NCI-H1092 treated with DMSO at 0.1 percent for 48 hours (cell line): ENCODE measurements at places on chromosomes 6 and 20.
A peak's percentile ranks its signal among the peaks of the same experiment; 100 is the strongest.

DNA sequence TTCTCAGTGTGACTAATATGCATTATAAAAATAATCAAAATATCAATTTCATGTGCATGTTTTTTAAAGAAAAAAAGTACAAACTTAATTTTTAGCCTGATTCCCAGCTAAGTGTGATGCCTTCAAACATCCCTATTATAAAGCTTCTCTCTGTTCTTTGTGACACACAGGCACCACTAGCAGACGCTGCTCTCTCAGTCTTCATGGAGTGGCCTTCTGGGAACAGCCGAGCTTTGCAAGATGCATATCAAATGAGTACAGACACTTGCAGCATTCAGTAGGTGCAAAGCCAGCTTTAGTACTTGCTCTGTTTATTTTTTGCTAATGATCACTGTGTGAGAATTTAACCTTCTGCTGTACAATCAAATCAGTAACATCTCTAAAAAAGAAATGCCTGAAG, 340.0 kb downstream of the ADGRB3 start:
- DNase-seq: peak; percentile 46

GRCh38 chr20:2130062-2130591, 28.5 kb downstream of the STK35 start:
- DNase-seq: no peak

DNA sequence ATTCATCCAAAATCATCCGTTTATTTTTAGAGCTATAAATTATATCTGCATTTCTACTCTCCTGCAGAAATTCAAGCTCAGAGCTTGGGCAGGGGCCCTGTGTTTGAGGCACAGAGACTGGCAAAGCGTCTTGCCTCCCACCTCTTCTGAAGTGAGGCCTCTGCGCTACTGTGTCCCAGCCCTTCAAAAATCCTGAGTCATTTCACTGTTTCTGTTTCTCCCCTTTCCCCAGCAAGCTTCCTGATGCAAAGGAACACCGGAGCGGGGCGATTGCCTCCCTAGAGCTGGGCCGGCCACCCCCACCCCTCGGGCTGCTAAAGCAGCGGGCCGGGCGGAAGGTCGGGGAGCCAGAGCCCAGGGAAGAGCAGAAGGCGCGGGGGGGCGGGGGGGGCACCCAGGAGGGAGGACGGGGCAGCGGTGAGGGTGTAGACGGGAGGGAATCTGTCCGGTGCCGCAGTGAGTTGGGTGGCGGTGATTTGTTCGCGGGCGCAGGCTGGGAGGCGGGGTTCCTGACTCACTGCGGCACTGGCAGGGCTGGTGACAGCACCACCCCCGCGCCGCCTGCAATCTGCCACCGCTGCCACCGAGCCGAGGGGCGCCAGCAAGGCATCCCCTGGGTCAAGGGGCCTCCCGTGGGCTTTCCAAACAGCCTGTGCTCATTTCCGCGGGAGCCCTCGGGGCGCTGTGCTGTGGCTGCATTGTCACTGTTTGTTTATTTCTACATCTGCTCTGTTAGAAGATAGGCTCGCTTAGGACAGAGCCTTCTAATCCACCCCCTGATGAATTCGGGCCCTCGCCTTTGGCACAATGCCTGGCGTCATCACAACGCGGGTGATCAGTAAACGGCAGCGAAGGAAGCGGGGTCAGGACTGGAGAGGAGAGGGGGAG, 46.5 kb upstream of the SNAP25 start:
- DNase-seq: peak; percentile 90

- no peak for DNase-seq
Observed at GRCh38 chr6:48084201-48084600, 26.8 kb downstream of the PTCHD4 start.

DNA sequence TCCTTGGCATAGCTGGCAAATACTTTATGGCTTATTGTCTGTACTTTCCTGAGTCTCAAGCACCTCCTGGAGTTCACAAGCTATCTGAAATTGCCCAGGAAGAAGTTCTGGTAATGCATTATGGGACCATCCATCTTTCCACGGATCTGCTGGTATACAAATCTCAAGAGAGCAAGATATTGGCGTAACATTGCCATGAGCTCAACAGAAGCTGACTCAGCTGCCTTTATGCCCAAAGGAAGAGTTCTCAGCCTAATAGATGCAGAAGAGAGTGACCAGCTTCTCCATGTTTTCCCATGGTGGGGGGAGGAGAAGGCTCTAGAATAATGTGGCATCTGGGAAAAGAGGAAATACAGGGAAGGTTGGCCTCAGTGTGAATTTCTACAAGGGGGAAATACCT, 78.7 kb downstream of the UST start:
- no peak for DNase-seq

DNA sequence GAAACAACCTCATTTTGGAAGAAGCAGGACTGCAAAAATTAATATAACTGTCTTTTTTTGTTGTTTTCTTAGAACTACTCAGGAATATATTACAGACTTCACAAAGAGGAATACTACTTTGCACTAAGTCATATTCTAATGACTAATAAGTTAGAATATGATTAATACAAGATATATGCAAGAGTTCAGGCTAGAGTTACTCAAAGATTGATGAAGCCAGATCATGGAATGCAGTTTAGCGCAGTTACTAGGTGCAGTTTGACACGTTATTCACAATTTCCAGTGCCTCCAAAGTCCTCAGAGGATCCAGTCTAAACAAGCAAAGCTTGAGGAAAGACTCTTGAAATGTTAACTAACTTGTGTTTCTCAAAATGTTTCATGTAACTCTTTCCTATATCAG, 1.2 kb upstream of the MYCT1 start:
- DNase-seq: no peak

GRCh38 chr20:51353491-51353890, 189.0 kb downstream of the NFATC2 start:
- no peak for DNase-seq

DNA sequence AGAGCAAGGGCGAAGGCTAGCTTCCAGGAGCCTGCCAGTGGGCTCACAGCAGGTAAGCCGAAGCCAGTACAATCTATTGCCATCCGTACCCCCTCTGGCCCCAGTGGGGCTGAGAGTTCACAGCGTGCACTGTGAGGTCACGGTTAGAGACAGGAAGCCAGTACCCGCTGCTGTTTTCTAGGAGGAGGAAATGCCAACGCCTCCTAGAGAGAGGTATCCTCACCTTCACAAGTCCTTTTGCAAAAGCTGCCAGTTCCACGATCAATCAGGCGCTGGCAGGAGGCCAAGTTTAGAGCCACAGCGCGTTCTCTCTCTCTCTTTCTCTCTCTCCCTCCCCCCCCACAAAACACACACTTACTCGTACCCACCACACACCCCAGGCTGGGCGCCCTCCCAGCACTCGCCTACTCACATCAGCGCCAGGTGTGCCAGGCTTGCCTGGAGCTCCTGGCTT, 22.5 kb downstream of the COL9A1 start:
- DNase-seq: peak; percentile 10

GRCh38 chr6:97947841-97948240, 664.8 kb upstream of the MMS22L start:
- no peak for DNase-seq

GRCh38 chr20:39090906-39091305, 128.8 kb downstream of the DHX35 start:
- no peak for DNase-seq
